ENCODE measurements at places on chromosomes 1 and 21.

GRCh38 chr1:236455243-236455642 is 61.2 kb downstream of the EDARADD start:
- DNase-seq, result no peak

- no peak for DNase-seq
Observed at GRCh38 chr1:10635085-10635896, 160.5 kb downstream of the PEX14 start.

DNA sequence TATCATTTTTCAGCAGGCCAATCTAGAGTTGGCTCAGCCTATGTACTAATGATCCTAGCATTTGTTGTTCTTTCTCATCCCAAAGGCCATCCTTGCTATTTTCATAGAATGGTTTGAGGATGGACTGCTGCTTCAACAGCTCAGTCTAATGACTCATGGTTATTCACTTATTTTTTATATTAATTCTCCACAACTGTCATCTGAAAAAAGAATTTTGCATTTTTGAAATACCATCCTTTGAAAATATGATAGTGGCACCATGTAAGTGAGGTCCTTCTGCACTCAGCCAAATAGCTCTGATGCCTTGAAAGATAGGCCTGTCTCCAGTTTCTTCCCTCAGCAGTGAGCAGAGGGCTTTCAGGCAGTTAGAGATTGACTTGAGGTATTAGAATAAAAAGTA is 377.5 kb downstream of the LMO4 start:
- DNase-seq, result no peak

- peak; percentile 48 for DNase-seq
Observed at GRCh38 chr21:33136847-33137502, 67.0 kb downstream of the OLIG1 start.

- no peak for DNase-seq
Observed at GRCh38 chr1:44553771-44554170, 120.5 kb downstream of the TMEM53 start.
